ENCODE measurements at places on chromosomes 1 and 21.
A peak's percentile ranks its signal among the peaks of the same experiment; 100 is the strongest.

- H3K27me3 ChIP-seq, result no peaks in the 10 kb centered on the region
- peaks cover 30% of the 10 kb centered on the region for H3K36me3 ChIP-seq
- no peak overlapping the region for H3K4me3 ChIP-seq
Measured at GRCh38 chr1:227125929-227126545, 185.9 kb downstream of the COQ8A start.

GRCh38 chr1:54575161-54575560, 27.1 kb downstream of the ACOT11 start:
- H3K4me3 ChIP-seq, result no peak overlapping the region
- peaks cover 14% of the 10 kb centered on the region for H3K4me1 ChIP-seq
- H3K27me3 ChIP-seq, result no peaks in the 10 kb centered on the region
- H3K36me3 ChIP-seq, result no peaks in the 10 kb centered on the region
- no peak for DNase-seq
- no peak overlapping the region for H3K27ac ChIP-seq

DNA sequence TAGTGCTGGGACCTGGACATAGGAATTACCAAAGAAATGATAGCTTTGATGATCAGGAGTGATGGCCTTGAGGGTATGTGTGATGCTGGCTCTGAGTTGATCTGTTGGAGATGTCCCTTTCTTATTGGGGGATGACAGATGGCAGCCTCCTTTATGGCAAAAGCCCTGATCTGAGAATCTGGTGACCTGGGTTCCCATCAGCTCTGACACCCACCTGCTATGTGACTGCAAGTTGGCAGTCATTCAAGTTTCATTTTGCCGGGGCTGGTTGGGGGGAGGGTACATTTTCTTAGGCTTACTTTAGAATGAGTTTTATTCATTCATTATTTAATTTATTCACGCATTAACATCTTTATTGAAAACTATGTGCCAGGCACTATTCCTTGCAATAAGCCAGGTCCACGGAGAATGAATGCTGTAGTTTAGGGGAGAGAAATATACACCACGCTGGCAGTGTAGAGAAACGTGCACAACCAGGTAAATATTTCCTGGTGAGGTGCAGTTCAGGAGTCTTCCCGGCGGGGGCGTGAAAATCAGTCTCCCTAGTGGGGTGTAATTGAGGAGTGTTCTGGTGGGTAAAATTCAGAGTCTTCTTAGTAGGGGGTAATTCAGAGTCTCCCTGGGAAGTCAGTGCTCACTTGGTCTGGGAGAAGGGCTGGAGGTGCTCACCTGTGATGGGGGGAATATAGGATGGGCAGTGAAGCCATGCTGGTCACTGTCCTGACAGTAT, 401.3 kb downstream of the CAMTA1 start:
- no peak overlapping the region for H3K27ac ChIP-seq
- H3K27me3 ChIP-seq, result peaks cover 5% of the 10 kb centered on the region
- no peak for DNase-seq
- no peak overlapping the region for H3K4me3 ChIP-seq
- no peaks in the 10 kb centered on the region for H3K4me1 ChIP-seq
- no peaks in the 10 kb centered on the region for H3K36me3 ChIP-seq

- peak; percentile 60 for DNase-seq
- peaks cover 18% of the 10 kb centered on the region for H3K36me3 ChIP-seq
- H3K4me3 ChIP-seq, result no peak overlapping the region
- H3K4me1 ChIP-seq, result peaks cover 18% of the 10 kb centered on the region
Measured at GRCh38 chr1:229664133-229664689, 38.2 kb downstream of the URB2 start.

DNA sequence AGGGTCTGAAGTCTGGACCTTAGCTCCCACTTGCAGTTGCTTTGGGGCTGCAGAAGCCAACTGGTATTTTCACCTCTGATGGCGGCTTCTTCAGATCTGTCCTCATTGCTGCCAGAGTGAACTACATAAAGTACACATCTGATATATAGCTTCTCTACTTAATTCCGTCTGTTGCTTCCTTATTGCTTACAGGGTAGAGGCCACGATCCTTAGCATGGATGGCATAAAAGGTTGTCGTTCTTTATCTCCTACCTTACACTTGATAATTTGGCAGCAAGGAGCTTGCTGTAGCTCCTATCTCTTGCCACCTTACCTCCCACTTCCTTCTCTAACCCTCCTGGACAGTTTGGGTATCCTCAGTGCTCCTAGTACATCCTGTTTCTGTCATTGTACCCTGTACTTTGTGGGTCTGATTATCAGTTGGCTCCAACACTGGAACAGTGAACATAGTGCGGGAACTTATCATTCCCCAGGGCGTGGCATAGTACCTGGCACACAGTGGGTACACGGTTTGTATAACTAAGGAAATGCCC, 30.9 kb upstream of the NBL1 start:
- H3K4me3 ChIP-seq, result no peak overlapping the region
- H3K27ac ChIP-seq, result no peak overlapping the region
- H3K36me3 ChIP-seq, result peaks cover 6% of the 10 kb centered on the region
- no peak for DNase-seq
- H3K27me3 ChIP-seq, result no peaks in the 10 kb centered on the region
- peaks cover 9% of the 10 kb centered on the region for H3K4me1 ChIP-seq

GRCh38 chr21:33682992-33683627, 40.8 kb downstream of the ITSN1 start:
- H3K36me3 ChIP-seq, result peaks cover 3% of the 10 kb centered on the region
- no peak overlapping the region for H3K27ac ChIP-seq
- no peaks in the 10 kb centered on the region for H3K27me3 ChIP-seq
- H3K4me3 ChIP-seq, result no peak overlapping the region
- peak; percentile 11 for DNase-seq
- H3K4me1 ChIP-seq, result peaks cover 7% of the 10 kb centered on the region

Data from SJCRH30 (cell line).